OCI-M1 (cell line): ENCODE measurements at places on chromosomes 7 and 10.

GRCh38 chr7:77466450-77466849 is 50.3 kb upstream of the GSAP start:
- DNase-seq, result no peak

- no peak for DNase-seq
These were observed 57.4 kb downstream of the GPR158 start for GRCh38 chr10:25232204-25232603.

- DNase-seq, result peak; percentile 32
These were observed 1.3 kb downstream of the NAMPT start for GRCh38 chr7:106283501-106283830.

DNA sequence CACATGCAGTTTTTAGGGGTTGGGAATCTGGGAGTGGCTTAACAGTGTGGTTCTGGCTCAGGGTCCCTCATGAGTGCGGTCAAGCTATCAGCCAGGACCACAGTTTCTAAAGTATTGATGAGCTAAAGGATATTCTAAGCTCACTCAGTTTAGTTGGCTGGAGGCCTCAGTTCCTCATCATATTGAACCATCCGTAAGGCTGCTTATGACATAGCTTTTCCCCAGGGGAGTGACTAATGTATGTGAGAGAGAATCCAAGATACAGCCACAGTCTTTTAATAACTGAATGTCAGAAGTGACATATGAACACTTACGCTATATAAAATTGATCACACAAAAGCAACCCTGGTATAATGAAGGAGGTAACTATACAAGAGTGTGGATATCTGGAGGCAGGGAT is 245.3 kb downstream of the POLR1F start:
- no peak for DNase-seq

- no peak for DNase-seq
These were observed 268.0 kb upstream of the KAT6B start for GRCh38 chr10:74558403-74558802.

- no peak for DNase-seq
These were observed 85.4 kb downstream of the CDK6 start for GRCh38 chr7:92750946-92751345.

GRCh38 chr10:91296471-91296870 is 76.0 kb downstream of the PCGF5 start:
- DNase-seq, result peak; percentile 66

GRCh38 chr10:101745074-101745696 is 30.7 kb downstream of the FGF8 start:
- DNase-seq, result no peak
